ENCODE measurements at places on chromosomes 12 and 14.

DNA sequence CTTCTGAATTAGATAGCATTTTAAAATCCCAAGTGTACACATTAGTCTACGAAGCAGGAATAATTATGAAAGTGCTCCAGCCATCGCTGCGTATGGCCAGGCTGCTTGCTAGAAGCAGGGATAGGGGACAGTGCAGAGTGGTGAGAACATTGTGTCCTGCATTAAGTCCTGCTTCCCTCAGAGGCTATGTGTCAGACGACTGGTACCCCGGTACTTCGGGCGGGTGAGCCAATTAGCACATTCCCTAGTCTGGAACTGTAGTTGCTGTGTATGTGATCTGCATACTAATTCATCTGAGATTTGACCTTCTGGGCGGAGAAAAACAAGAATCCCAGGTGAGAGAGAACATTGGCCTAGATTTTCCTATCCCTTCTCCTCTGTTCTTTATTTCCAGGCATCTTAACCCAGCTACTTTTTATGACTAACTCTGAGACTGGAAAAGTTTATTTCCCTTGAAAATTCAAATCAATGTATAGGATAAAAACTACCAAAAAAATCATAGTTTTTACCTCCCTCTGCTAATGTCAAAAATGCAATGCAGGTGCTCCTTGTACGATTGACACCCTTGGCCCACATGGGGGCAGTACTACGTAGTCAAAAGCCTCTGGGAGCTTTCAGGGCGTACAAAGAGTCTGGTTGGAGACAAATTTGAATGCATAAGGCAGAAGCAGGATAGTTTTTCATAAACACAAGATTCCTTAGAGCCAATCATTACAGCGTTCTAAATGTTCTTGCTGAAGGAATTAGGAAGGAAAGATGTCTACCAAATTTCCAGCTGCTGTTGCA lies 764.3 kb downstream of the NOVA1 start:
- H3K27ac ChIP-seq = no peak overlapping the region
- H3K36me3 ChIP-seq = no peaks in the 10 kb centered on the region
- H3K4me1 ChIP-seq = no peaks in the 10 kb centered on the region
- no peak for DNase-seq
- H3K27me3 ChIP-seq = no peaks in the 10 kb centered on the region
- no peak overlapping the region for H3K4me3 ChIP-seq

- H3K4me3 ChIP-seq = peak overlapping the region; percentile 3
- peaks cover 58% of the 10 kb centered on the region for H3K4me1 ChIP-seq
- peak overlapping the region; percentile 50 for H3K27ac ChIP-seq
- peaks cover 41% of the 10 kb centered on the region for H3K36me3 ChIP-seq
Measured at GRCh38 chr14:100261621-100262020, 22.7 kb downstream of the YY1 start.

- H3K36me3 ChIP-seq = peaks cover 61% of the 10 kb centered on the region
- H3K4me1 ChIP-seq = peaks cover 12% of the 10 kb centered on the region
- no peaks in the 10 kb centered on the region for H3K27me3 ChIP-seq
- H3K4me3 ChIP-seq = no peak overlapping the region
- no peak overlapping the region for H3K27ac ChIP-seq
Measured at GRCh38 chr12:39588348-39588747, 31.3 kb downstream of the ABCD2 start.

DNA sequence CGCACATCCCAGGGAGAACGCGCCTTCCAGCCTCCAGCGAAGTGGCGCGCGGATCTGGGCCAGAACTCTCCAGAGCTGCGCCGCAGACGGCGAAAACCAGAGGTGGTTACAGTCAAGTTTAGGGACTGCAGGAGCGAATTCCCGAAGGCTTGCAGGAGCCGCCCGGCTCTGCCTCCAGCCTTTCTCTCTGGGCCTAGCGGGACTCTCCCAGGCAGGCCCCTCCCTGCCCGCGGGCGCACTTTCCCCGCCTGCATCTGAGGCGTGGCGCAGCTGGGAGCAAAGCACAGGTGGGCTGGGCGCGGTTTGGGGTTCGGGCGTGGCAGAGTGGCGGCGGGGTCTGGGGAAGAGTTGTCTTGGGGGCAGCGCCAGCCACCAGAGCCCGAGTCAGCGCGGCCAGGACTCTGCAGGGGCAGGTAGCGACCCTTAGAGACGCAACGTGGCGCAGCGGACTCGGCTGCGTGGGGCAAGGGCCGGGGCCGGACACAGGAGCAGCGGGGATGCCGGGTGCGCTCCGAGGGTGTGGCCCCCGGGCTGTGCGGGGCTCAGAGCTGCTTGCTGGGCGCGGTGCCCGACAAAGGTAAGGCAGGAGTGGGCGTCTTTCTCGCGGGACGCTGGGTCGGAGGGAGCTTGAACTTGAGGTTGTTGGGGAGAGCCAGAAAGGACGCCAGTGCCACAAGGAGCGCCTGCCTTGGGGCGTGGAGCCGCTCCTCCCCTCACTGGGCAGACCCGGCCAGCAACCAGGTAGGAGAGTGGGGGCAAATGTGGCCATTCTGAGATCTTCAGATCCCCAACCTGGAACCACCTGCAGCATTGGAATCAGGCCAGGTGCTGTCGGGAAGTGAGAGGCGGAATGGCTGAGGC lies 1126.0 kb downstream of the AACS start:
- no peak for DNase-seq
- no peaks in the 10 kb centered on the region for H3K27me3 ChIP-seq
- H3K36me3 ChIP-seq = no peaks in the 10 kb centered on the region
- no peaks in the 10 kb centered on the region for H3K4me1 ChIP-seq
- no peak overlapping the region for H3K27ac ChIP-seq

DNA sequence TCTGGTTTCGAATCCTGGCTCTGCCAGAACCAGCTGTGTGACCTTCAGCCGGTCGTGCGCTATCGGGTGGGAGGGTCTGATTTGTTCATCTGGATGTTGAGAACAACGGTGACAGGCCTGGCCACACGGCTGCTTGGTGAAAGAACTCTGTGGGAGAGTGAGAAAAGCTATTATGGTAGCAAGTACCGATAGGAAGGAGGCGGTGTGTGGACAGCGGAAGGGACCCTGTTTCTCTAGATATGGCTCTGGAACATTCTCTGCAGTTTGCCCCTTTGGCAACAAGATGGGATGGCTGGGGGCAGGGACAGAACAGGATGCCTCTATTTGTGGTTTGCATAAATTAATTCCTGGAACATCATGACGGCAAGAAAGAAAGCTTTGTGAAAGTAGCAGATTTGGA lies 347.3 kb downstream of the AACS start:
- H3K36me3 ChIP-seq = no peaks in the 10 kb centered on the region
- no peaks in the 10 kb centered on the region for H3K4me1 ChIP-seq
- H3K27me3 ChIP-seq = no peaks in the 10 kb centered on the region

GRCh38 chr14:61568572-61569011 lies 126.7 kb upstream of the HIF1A start:
- H3K36me3 ChIP-seq = peaks cover 2% of the 10 kb centered on the region
- peak overlapping the region; percentile 69 for H3K4me3 ChIP-seq
- peak; percentile 41 for DNase-seq
- peaks cover 36% of the 10 kb centered on the region for H3K4me1 ChIP-seq
- H3K27me3 ChIP-seq = peaks cover 69% of the 10 kb centered on the region

- no peak for DNase-seq
- H3K4me1 ChIP-seq = peaks cover 24% of the 10 kb centered on the region
- peaks cover 11% of the 10 kb centered on the region for H3K27me3 ChIP-seq
- no peaks in the 10 kb centered on the region for H3K36me3 ChIP-seq
- peak overlapping the region; percentile 79 for H3K4me3 ChIP-seq
Measured at GRCh38 chr12:57551637-57552305, 1.9 kb downstream of the KIF5A start.

DNA sequence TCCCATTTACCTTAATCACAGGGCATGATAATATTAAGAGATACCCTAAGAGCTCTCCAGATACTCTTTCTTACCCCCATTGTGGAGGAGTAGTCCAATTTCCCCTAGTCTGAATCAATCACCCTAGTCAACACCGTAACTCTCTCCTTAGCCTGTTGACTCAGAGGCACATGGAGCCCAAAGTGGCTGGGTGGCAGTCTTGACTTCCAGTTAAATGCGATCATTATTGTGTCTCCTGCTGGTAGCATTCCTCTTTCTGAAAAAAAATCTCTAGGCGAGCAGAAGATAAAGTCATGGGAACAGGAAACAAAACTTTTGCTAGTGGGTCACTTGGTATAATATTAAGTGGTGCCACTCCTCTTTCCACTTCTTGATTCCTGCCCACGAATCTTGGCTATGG lies 46.4 kb downstream of the EMP1 start:
- no peak overlapping the region for H3K27ac ChIP-seq
- H3K27me3 ChIP-seq = peaks cover 4% of the 10 kb centered on the region
- H3K4me3 ChIP-seq = no peak overlapping the region
- H3K4me1 ChIP-seq = no peaks in the 10 kb centered on the region
- no peak for DNase-seq

GRCh38 chr14:29442696-29443095 lies 485.0 kb downstream of the PRKD1 start:
- H3K27ac ChIP-seq = no peak overlapping the region
- no peak overlapping the region for H3K4me3 ChIP-seq
- H3K36me3 ChIP-seq = no peaks in the 10 kb centered on the region
- no peaks in the 10 kb centered on the region for H3K27me3 ChIP-seq
- no peaks in the 10 kb centered on the region for H3K4me1 ChIP-seq

DNA sequence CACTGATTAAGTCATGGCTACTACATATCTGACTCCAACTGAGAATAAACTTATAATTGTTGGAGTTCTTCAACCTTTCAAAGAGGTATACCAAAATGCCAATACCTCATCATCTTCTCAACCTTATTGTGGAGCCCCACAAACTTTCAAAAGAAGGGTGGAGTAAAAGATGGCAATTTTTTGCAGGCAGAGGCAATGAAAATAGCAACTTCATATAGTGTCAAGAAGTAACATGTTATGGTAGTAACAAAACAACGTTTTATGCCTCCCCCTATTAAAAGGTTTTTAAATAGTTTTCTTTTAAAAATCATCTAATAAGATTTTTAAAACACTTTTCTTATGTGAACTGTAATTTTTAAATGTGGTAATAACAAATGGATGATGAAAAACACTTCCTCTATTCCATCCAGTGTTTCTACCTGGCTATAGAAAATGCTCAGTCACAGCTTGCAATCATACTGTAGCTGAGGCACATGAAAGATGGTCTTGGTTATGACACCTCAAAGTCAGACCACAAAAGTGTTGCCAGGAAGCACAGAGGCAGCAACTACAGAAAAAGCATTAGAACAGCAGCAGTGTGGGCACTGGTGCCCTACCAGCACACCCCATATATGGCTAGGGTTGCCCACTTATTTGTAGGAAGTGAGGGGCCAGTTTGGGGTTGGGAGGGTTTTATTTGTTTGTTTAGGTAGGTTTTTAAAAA lies 7.0 kb downstream of the PPP1R12A start:
- peak overlapping the region; percentile 41 for H3K4me3 ChIP-seq
- H3K27ac ChIP-seq = peak overlapping the region; percentile 80
- peak; percentile 33 for DNase-seq
- no peaks in the 10 kb centered on the region for H3K27me3 ChIP-seq
- H3K36me3 ChIP-seq = peaks cover 11% of the 10 kb centered on the region

GRCh38 chr12:28795311-28795710 lies 353.8 kb upstream of the FAR2 start:
- H3K27ac ChIP-seq = no peak overlapping the region
- no peak for DNase-seq
- H3K4me1 ChIP-seq = no peaks in the 10 kb centered on the region
- H3K4me3 ChIP-seq = no peak overlapping the region
- H3K36me3 ChIP-seq = no peaks in the 10 kb centered on the region

DNA sequence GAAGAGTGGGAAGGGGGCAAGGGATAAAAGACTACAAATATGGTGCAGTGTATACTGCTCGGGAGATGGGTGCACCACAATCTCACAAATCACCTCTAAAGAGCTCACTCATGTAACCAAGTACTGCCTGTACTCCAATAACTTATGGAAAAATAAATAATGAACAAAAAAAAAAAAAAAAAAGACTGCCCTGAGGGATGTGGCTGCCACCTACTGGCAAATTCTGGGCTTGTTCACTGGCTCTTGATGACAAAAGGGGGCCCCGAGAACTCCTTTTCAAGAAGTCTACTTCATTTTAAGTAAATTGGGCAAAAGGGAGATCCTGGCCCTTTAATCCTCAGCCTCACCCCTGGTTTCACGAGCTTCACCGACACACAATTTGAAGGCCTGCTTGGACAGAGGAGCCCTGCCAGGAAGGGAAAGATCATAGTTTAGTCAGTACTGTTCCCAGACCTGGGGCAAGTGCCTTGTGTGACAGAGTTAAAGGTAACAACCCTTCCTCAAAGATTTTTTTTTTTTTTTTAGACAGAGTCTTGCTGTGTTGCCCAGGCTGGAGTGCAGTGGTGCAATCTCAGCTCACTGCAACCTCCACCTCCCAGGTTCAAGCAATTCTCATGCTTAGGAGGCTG lies 26.1 kb upstream of the STAC3 start:
- DNase-seq = no peak
- no peak overlapping the region for H3K27ac ChIP-seq

- H3K27me3 ChIP-seq = no peaks in the 10 kb centered on the region
- H3K4me3 ChIP-seq = no peak overlapping the region
- no peaks in the 10 kb centered on the region for H3K36me3 ChIP-seq
- DNase-seq = no peak
Measured at GRCh38 chr14:22255017-22255950, 333.7 kb downstream of the DAD1 start.

GRCh38 chr12:32706335-32707024 lies 27.4 kb downstream of the DNM1L start:
- peaks cover 47% of the 10 kb centered on the region for H3K4me1 ChIP-seq
- peaks cover 37% of the 10 kb centered on the region for H3K36me3 ChIP-seq
- H3K4me3 ChIP-seq = peak overlapping the region; percentile 37
- DNase-seq = no peak
- peak overlapping the region; percentile 56 for H3K27ac ChIP-seq
- no peaks in the 10 kb centered on the region for H3K27me3 ChIP-seq

DNA sequence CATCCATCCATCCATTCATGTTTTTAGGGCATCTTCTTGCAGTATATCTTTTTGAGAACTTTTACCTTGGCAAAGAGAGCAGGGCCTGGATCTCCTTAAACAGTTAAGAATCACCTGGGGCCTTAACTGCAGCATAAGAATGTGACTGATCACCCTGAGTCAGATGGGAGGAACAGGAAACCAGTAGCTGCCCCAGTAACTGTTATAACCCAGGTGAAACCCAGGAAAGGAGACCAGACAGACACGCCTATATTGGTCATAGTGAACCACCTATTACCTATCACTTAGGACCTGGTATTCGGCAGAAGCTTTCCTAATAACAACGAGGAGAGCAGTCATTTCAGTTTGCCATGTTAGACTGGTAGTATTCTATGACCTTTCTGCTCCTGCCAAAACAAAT lies 43.4 kb upstream of the NR2C1 start:
- H3K4me1 ChIP-seq = peaks cover 3% of the 10 kb centered on the region
- no peak overlapping the region for H3K27ac ChIP-seq
- H3K27me3 ChIP-seq = no peaks in the 10 kb centered on the region
- no peak overlapping the region for H3K4me3 ChIP-seq
- no peaks in the 10 kb centered on the region for H3K36me3 ChIP-seq
- no peak for DNase-seq

Measured in T-helper 2 cell treated with Interferon-gamma antibody and Interleukin-4, amounts not matched to agents 5 μg/mL and 100 μg/mL, for 36 hours (primary cell).